Ascending aorta (tissue), 2 donors: ENCODE measurements at places on chromosomes 7 and 10.

- no peak for DNase-seq
Measured at GRCh38 chr10:30639946-30640786, 10.6 kb upstream of the LYZL2 start.

DNA sequence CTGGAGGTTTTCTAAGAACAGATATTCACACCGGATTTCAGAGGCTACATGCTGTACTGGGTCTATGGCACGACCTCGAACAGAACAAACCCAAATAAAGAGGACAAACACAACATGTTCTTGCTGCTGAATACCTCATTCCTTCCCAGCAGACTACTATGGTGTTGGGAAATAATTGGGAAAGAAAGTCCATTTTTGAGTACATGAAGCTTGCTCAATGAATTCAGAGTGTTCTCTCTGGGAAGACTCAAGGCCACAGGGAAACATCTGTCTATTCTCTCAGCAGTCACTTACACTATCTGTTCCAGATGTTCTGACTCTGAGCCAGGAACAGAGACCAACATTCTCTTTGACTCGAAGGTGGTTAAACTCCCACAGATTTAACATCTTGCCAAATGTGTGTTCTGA, 30.9 kb downstream of the LAMB1 start:
- DNase-seq: no peak

GRCh38 chr7:113100121-113100603, 13.5 kb upstream of the GPR85 start:
- DNase-seq: no peak

- no peak for DNase-seq
Measured at GRCh38 chr10:21487416-21488180, 37.9 kb downstream of the SKIDA1 start.

GRCh38 chr10:1567152-1567551, 170.2 kb downstream of the ADARB2 start:
- no peak for DNase-seq

DNA sequence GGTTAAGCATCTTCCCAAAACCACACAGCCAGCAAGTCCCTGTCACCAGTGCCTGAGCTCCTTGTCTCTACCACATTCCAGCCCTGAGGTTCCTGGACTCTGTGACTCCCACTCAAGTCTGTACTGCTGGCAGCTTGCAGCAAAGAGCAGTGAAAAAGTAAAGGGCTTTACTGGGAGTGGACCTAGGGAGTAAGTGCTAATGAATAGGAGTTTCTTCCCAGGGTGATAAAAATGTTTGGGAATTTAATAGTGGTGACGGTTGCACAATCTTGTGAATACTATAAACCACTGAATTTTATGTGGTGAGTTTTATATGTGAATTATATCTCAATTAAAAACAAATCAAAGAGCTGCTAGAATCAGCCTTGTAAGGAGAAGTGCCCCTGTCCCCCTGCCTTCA, 22.6 kb downstream of the HSPA12A start:
- DNase-seq: no peak

- DNase-seq: no peak
Measured at GRCh38 chr10:86164174-86164774, 202.3 kb downstream of the GRID1 start.

DNA sequence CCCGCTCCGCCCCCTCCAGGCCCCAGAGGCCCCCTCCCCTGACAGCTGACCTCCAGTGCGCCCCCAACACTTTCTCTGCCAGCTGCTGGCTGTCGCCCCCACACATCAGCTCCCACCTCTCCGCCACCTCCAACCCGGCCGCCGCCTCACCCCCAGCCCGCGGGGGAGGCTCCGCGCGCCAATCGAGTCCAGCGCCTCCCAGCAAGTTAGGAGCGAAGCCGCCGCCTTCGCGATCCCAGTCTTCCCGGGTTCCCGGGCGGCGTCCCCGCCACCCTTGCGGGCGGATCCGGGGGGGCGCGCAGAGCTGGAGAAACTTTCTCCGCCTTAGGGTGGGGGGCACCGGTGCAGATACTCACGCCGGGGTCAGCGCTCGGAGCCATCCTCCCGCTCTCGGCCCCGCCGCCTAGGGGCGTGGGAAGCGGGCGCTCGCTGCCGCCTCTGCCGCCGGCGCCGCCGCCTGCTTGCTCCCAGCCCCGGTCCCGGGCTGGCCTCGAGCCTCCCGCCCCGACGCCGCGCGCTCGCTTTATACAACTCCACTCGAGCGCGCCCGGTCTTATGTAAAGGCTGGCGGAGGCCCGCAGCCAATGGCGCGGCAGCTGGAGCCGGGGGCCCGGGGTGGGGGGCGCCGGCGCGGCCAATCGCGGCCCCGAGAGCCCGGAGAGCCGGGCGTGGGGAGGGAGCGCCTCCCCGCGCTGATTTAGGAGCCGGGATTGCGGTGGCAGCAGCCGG, at the start of gene CRTAC1:
CRTAC1 (minus strand) TSS at position 529 of the 729 bp plus-strand sequence; CDS start at position 380, 149 bp downstream.
- no peak for DNase-seq
